ENCODE measurements at places on chromosomes 3 and 15.

GRCh38 chr15:23503980-23504379 lies 56.9 kb upstream of the GOLGA6L2 start:
- DNase-seq, result no peak

DNA sequence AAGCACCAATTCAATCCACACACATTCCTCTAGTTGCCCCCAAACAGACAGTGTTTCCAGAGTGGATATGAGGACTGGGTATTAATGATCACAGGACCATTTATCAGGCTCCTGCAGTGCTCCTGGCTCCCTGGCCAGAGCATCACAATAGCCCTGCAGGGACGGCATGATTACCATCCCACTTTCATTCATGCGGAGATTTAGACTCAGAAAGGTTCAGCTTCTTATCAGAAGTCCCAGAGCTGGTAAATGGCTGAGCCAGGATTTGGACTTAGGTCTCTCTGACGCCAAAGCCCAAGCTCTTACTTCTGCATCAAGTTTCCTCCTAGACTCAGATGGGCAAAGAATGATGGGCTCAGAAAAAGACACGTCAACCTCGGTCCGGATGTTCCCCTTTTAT lies 2.9 kb upstream of the EPHB3 start:
- no peak for DNase-seq

DNA sequence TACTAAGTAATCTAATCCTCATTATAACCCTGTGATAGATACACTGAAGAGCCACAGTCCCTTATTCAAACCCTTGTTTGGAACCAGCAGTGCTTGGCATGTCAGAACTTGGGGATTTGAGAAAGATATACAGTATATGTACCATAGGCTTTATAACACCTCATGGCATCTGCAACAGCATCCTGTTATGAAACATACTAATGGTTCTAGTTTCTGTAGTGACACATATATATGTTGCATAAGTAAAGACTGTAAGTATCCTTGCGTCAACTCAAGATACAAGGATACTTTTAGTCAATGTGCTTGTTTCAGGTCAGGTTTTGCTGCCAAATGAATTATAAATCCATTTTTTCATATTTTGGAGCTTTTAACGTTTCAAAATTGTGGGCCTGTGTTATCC lies 58.5 kb downstream of the CCNL1 start:
- no peak for DNase-seq

DNA sequence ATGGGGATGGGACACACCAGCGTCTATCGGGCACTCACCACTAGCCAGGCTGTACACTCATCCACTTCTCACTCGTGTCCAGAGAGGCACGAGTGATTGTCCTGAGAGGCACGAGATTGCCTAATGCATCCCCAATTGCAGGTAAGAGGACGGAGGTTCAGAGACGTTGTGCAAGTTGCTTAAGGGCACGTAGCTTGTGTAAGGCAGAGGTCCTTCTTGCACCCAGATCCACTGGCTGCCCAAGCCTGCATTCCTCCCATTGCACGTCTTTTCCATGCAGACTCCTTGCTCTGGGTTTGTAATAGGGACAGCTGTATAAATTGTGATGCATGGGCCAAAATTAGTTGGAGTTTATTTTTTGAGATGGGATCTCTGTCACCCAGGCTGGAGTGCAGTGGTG lies 264.3 kb downstream of the PLCL2 start:
- DNase-seq, result no peak

- no peak for DNase-seq
These were observed 43.7 kb downstream of the ANKRD28 start for GRCh38 chr3:15754047-15754446.

DNA sequence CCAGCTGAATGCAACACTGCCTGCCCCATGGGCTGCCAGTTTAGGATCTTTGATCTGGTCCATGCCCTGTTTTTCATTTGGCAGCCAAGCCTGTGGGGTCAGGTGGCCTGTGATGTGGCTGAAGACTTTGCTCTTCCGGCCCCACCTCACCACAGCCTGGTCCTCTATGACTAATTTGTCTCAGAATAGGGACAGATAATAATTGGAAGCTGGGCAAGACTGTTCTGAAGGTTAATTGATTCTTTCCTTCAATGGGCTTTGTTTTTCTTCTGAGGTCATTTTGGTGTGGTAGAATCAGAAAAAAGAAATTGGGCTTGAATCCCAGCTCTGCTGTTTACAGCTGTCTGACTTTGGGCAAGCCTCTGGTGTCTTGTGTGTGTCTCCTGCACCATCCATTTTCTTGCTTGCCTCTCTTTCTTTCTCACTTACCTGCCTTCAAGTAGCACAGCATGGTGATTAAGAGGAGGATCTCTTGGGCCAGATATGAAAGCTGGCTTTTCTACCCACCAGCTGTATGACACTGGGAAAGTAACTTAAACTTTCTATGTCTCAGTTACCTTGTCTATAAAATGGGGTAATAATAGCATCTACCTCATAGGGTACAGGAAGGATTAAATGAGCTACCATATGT lies 24.2 kb downstream of the ABHD2 start:
- no peak for DNase-seq

Data from T-helper 2 cell (primary cell).